Activated CD4-positive, alpha-beta T cell treated with anti-CD3 and anti-CD28 coated beads for 48 hours (primary cell): ENCODE measurements at places on chromosomes 1 and 21.

GRCh38 chr1:198018529-198018928 is 101.4 kb downstream of the LHX9 start:
- DNase-seq: peak; percentile 4

DNA sequence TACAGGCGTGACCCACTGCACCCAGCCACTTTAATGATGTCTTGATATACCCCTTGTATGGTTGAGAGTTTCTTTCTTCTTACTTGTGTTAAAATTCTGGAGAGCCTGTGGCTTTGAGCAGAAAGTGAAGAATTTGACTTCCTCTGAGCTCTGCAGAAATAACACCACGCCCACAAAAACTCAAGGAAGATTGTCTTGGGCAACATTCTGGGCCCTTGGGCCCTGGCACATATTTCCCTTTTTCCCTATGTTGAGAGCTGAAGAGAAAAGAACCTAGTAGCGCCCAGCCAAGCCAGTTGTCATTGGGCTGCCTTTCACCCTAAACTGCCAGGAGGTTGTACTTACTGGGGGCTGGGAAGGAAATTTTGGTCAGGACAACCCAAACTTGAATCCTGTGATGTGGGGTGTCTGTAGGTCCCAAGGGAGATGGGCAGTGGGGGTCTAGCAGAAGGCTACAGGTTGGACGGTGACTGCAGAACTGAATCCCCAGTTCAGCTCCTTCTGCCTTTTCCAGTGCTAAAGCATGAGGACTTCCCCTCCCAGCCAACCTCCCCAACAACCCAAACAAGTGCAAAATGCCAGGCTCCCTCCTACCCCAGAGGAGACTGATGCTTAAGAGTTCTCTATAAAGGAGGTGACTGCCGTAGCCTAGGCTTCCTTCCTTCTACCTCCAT is 11.7 kb upstream of the SNAPIN start:
- no peak for DNase-seq

GRCh38 chr1:114040273-114041015 is 61.2 kb downstream of the OLFML3 start:
- DNase-seq: peak; percentile 5

DNA sequence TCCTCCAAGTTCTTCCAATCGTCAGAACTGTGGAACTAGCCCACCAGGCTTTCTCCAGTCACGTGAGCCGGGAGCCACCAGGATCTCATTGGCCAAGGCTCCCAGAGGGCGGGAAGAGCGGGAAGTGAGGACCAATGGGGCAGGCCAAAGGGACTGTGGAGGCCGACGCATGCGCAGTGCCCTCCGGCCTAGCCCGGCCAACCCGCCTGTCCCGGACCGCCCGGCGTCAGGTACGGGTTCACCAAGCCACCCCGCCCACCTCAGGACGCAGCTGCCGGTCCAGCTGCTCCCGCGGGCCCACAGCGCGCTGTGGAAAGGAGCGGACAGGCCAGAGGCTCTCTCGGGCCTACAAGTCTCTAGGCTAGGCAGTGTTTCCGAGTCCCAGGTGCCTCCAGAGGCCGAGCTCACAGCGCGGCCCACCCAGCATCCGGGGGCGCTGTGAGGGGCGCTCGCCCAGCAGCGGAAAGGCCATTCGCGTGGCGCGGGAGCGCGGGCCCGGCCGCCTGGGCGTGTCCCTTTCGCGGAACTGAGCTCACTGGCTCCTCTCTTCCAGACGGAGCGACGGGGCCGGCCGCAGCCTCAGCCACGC is 10.9 kb downstream of the OR14I1 start:
- DNase-seq: no peak

- DNase-seq: no peak
These were observed 143.9 kb downstream of the SIPA1L2 start for GRCh38 chr1:232486006-232486405.

DNA sequence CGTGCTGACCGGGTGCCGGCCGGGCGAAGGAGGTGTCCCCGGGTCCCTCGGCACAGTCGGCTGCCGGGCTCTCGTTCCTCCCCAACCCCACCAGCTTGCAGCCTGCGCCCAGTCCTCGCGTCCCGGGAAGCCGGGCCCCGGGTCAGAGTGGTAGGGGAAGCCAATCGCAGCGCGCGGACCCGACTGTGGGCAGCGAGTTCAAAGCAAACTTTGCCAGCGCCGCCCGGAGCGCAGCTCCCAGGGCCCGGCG is 328 bp downstream of the MYCL start:
- peak; percentile 21 for DNase-seq
